ENCODE measurements at places on chromosomes 2 and 18.

- no peak for DNase-seq
Measured at GRCh38 chr2:43109261-43109743, 117.1 kb downstream of the ZFP36L2 start.

DNA sequence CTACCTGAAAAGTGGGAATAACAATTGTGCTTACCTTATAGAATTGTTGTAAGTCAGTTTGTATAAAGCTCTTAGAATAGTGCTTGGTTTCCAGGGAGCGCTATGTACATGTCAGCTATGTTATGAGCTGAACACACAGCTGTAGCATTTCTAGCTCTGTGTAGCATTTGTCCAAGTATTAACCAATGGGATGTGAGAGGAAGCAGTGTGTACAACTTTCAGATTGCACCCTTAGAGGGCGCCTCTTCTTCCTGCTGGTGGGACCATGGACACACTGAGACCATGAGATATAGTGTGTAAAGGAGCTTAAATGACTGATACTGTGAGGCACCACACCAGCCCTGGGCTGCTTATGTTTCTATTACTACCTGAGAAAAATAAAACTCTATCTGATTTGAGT lies 380.2 kb downstream of the LNPK start:
- DNase-seq: no peak

DNA sequence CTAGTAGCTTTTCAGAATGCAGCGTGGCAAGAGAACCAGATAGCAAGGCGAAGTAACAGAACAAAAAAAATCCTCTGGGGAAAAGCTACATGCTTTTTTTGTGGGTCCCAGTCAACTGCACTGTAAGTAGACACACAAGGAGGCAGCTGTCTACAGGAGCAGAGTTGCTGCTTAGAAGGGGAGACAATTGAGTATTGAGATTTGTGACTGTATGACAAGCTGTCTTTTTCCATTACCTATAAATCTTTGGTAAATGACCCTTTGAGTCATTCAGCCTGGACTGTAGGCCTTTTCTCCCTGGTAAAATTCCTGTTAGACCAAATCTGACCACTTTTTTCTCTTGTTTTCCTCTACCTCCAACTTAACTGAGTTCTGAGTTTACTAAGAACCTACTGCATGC lies 144.1 kb upstream of the FOSL2 start:
- DNase-seq: no peak

- DNase-seq: no peak
Measured at GRCh38 chr2:96105152-96105915, 11.0 kb downstream of the ADRA2B start.

GRCh38 chr2:176094349-176094748 lies 1.8 kb downstream of the HOXD13 start:
- DNase-seq: no peak

DNA sequence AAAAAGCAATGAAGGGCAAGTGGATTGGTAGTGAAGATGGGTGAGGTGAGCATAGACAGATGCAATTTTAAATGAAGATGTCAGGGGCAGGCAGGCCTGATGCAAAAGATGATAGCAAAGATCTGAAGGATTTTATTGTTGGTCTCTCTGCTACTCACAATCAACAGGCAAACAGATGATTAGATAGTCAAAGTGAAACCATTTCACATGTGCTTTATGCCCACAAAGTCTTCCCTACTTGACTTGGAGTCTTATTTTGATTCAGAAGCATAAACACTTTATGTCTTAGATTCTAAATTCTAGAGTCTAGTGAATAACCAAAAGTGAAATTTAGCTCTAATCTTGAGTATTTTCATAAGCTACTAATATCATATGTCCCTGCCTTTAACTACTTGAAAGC lies 153.8 kb upstream of the HNRNPA3 start:
- no peak for DNase-seq

- no peak for DNase-seq
Measured at GRCh38 chr18:40877096-40877495, 1077.9 kb upstream of the PIK3C3 start.

DNA sequence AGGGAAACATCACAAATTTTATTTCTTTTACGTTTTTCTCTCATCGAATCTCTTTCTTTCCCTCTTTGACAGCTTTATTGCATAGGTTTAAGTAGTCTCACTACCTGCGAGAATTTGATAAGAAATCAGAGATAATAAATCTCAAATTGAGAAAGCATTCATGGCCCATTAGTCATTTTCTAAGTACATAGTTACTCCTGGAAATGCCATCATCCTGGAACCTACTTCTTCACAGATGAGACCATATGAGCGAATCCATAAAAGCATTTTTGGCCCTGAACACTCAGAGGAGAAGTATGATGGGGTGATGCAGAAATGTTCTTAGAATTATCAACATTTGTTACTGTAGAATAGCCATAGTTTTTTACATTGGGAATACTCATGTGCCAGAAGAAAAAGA lies 138.0 kb upstream of the ARHGAP28 start:
- DNase-seq: no peak

DNA sequence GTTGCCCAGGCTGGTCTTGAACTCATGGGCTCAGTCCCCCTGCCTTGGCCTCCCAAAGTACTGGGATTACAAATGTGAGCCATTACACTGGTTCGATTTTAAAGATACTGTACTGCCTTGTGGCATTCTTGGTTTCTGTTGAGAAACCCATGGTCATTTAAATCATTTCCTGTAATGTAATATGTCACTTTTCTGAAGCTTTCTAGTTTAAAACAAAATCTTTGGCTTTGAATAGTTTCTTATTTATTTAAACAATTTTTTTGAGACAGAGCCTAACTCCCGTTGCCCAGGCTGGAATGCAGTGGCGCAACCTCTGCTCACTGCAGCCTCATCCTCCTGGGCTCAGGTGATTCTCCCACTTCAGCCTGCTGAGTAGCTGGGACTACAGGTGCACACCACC lies 8.9 kb downstream of the ZNF512 start:
- no peak for DNase-seq

DNA sequence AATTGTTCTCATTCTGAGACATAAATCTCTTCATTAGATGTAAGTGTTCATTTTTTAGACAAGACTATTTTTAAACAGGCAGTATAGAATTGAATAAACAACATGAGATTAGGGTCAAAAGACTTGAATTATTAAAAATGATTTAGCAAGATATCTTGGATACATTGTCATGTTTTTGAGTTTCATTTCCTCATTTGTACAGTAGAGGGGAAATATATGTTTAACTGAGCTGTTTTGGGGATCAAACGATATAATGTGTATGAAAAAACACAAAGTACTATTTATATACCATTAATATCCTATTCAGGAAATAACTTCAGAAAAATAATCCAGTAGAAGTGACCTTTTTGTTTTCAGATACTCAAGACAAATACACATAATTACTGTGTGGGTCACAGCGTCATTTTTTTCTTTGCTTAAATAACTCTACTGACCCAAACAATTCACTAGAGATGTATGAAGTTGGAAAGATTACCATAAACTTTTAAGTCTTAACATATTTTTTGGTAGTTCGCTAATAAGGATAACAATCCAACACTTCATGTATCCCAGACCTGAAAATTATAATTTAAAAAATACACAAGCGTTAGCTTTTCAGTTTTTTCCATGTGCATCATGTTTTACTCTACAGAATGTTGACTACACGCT lies 896 bp upstream of the ASXL3 start:
- DNase-seq: no peak

DNA sequence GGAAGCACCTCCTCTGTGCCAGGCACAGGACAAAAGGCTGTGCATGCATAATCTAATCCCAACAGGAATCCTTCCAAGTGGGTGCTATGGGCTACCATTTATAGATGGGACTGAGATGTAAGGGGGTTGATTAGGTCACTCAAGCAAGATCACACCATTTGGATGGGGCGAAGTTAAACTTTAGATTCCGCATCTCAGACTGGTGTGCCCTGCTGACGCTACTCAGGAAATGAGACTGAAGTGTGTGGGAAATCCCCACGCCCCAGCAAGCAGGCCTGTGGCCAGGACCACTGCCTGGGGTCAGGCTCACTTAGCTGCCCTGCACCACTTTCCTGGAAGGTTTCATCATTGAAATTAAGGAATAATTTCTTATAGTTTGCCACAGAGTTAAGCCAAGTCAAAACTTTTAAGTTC lies 70.5 kb upstream of the PPP1CB start:
- DNase-seq: no peak

- no peak for DNase-seq
Measured at GRCh38 chr2:156343096-156343939, 10.8 kb upstream of the NR4A2 start.

GRCh38 chr18:41150316-41150715 lies 804.7 kb upstream of the PIK3C3 start:
- DNase-seq: no peak

- DNase-seq: no peak
Measured at GRCh38 chr18:51537487-51537886, 340.0 kb upstream of the MEX3C start.

- DNase-seq: no peak
Measured at GRCh38 chr2:7264791-7265190, 347.6 kb downstream of the RNF144A start.

DNA sequence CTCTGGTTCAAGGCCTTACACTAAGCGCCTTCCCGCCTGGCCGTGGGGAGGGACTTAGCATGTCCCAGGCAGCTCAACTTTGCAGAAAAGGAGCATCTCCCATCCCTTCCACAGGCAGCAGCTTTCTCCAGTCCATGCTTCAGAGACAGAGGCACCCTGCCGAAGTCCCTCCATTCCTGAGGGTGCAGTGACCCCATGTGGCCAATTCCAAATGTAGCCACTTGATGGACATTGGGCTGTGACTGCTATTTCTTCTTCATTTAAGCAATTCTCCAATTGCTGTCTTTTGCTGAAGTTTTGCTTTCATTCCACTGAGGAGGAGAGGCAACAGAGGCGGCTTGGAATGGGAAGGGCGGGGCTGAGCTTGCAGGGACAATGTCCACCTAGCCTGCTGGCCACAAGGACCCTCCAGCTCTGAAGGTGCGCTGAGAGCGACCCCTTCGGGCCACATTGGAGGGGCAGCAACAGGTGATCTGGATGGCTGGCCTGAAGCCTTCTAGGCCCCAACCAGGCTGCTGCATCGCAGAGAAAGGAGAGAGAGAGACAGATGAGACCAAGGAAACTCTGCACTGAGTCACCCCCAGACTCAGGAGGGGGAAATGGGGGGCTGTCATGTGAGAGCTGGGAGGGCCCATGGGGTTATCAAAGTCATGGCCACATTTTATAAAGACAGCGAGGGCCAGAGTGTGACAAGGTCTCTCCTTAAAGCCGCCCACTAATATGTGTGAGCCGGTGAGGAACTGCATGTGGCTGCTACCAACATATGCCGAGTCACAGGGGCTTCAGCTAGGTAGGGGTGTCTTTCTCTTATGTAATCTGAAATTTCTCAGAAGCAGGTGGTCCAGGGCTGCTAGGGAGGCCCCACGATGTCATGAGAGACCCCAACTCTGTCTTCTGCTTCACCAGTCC lies 61.3 kb downstream of the LONRF2 start:
- DNase-seq: peak; percentile 50

GRCh38 chr2:216690456-216690852 lies 4.9 kb downstream of the IGFBP5 start:
- no peak for DNase-seq

DNA sequence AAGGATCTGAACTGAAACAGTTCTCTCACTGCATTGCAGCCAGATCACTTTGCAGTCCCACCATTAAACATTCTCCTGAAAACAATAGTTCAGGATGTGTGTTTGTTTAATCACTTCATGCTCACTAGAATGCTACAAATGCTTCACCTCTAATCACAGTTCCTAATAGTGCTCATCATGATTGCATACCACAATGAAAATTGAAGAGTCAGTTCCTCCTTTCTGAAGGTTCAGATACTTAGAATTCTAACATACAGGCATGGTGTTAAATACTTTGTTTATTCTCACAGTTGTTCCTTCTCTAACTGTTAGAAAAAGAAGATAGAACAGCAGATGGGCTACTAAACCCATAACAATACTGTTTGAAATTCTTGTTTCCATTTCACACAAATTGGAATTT lies 622.3 kb upstream of the ACVR2A start:
- no peak for DNase-seq

DNA sequence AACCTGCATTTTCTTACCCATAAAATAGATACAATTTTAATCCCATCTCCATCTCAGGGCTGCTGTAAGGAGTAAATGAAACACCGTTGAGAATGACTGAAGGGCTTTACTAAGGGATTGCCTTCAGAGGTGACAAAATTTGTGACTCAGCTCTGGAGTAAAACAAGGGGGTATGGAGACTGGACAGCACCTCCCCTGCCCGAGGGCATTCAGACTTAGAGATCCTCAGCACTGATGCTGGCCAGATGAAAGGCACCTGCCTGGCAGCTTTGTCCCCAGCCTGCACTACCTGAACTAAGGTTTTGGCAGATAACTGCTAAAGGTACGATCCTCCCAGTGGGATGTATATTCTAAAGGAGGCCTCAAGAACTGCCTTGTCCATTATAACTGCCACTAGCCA lies 105.9 kb upstream of the STPG4 start:
- no peak for DNase-seq

- no peak for DNase-seq
Measured at GRCh38 chr2:231312066-231312465, 83.4 kb upstream of the B3GNT7 start.

- DNase-seq: no peak
Measured at GRCh38 chr2:232026910-232027309, 65.4 kb downstream of the DIS3L2 start.

DNA sequence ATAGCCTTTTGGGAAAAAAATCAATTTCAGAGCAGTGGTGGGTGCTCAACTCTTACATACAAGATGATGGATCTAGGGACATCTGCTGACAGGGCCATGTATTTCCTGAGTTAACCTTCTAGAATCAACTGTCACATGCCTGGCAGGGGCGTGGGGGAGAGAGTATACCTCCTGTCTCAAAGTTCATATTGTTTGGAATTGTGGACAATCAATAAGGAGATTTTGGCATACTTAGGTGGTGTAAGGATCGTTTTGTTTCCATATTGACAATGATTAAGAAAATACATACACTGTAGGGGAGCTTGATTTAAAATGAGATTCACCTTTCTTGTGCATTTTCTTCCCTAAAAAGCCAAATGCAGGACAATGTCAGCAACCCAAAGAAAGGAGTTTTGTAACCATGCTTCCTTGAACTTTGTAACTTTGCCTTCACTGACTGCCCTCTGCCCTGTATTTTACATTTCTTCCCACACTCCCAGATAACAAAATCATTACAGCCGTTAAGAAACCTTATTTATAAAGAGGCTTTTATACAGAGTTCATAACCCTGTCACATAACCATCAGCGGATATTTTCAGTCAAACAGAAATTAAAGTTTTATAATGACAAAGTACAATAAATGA lies 88.4 kb downstream of the MEP1B start:
- no peak for DNase-seq

- no peak for DNase-seq
Measured at GRCh38 chr2:120720231-120720630, 15.4 kb upstream of the GLI2 start.

Data from T1000 (cell line).